ENCODE measurements at places on chromosomes 3 and 15.

GRCh38 chr3:10354361-10355015, 33.6 kb upstream of the SEC13 start:
- DNase-seq, result no peak

- DNase-seq, result peak; percentile 20
Observed at GRCh38 chr3:127589600-127590281, 792 bp downstream of the TPRA1 start.

DNA sequence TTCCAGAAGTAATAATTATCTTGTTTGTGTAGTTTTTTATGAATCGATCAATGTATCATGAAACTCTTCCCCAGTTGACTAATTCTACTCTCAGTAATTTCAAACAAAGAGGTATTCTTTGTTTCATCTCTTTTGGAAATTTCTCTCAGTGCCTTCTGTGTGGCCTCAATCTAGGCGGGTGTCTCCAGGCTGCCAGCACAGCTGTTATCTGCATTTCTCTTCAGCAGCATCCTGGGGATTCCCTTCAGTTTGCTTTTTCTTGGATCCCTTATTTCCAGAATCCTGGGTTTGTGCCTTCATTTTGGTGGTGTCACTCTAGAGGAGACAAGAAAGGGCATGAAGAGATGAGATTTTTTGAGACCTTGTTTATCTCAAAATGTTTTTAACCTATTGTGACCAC, 22.7 kb downstream of the NIPA2 start:
- no peak for DNase-seq

- no peak for DNase-seq
Observed at GRCh38 chr15:81480645-81481053, 106.6 kb upstream of the TMC3 start.

GRCh38 chr15:27092390-27092789, 121.4 kb downstream of the GABRG3 start:
- DNase-seq, result no peak

DNA sequence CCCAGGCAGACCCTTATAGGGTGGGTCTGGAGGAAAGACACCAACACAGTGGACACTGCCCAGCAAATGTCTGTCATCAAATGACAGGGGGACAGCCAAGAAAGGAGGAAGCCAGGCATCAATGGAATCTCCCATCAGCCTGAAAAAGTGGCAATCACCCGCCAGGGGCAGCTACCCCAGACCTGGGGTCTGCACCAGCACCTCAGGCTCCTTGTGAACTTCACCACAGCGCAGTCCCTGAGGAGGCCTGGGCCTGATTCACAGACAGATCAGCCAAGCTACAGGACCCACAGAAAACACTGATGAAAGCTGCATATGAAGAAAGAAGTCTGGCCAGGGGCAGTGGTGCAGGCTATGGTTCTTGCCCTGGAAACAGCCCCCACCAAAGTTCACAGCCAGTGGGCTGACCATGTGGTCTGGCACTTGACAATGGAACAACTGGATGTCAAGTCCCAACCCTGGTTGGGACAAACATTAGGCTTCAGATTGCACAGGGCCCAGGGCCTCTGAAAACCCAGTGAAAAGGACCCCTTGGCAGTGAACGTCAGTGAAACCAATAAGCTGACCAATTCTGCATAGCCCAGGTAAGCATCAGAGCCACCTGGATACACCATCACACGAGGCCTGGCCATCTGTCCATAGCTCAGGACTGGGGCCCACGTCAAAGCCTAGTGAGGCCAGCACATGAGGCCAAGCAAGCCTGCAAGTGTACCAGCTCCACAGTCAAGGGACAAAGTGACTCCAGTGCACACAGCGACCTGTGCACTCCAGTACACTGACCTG, 29.1 kb downstream of the ALS2CL start:
- DNase-seq, result no peak

DNA sequence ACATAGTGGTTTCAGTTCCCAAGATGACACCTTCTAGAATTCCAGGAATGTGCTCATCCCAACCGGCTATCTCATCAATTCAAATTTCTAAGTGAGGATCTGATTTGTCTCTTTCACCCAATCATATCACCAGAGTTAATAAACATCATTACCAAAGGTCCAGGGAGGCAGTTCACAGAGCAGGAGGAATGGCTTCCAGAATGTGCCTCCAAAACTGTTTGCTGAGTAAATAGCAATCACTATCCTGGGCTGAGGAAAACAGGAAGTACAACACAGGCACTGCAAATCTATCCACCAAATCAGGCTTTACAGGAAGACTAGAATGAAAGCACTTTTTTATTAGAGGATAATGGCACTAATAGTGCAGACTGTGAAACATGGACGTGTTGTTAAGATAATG, 61.5 kb downstream of the OSBPL10 start:
- no peak for DNase-seq

DNA sequence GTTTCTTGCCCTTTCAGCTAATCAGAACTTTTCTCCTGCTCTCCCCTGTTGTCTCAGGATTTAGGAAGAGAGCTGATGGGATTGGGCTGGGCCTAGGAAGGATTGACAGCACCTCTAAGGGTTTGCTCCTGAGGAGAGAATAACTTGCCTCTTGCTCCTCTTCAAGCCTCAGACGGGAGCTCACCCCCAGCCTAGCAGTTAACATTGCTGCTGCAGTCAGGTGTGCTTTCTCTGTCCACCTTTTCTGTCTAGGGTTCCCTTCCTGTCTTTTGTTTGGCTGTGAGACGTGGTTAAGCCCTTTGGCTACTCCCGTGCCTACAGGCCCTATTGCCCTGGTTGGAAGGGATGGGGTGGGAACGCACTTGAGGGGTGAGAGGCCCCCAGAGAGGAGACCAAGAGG, 20.1 kb downstream of the TMEM108 start:
- DNase-seq, result no peak

DNA sequence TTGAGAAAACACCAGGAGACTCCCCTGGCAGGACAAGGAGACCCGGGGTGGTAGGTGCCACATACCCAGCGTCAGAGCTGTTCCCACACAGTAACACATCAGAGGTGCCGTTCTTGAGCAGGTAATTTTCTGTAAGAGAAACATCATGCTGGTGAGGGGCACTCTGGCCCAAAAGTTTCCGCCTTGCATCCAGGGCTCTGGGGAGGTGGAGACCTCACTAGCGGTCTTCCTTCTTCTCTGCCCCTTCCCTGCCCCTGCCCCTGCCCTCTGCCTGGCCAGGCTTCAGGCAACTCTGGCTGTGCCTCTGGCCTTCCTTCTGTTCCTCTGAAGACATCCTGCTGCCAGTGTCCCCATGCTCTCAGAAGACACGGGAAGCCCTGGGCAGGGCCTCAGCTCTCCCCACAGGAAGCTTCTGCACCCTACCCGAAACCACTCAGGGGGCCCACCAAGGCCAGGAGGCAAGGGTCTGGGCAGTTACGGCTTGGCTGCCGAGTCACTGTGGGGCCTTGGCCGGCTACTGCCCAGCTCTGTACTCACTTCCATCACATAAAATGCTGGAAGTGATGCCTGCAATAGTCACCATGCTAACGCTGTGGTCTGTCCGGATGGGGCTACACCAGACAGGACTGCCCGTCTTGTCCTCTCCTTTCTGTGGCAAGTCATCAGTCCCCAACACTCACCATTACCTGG, 41.3 kb downstream of the SCN5A start:
- no peak for DNase-seq

GRCh38 chr15:60744826-60745460, 266.0 kb upstream of the ICE2 start:
- no peak for DNase-seq

GRCh38 chr3:17573396-17573795, 169.0 kb downstream of the TBC1D5 start:
- no peak for DNase-seq

- no peak for DNase-seq
Observed at GRCh38 chr3:81459733-81460132, 301.7 kb downstream of the GBE1 start.

DNA sequence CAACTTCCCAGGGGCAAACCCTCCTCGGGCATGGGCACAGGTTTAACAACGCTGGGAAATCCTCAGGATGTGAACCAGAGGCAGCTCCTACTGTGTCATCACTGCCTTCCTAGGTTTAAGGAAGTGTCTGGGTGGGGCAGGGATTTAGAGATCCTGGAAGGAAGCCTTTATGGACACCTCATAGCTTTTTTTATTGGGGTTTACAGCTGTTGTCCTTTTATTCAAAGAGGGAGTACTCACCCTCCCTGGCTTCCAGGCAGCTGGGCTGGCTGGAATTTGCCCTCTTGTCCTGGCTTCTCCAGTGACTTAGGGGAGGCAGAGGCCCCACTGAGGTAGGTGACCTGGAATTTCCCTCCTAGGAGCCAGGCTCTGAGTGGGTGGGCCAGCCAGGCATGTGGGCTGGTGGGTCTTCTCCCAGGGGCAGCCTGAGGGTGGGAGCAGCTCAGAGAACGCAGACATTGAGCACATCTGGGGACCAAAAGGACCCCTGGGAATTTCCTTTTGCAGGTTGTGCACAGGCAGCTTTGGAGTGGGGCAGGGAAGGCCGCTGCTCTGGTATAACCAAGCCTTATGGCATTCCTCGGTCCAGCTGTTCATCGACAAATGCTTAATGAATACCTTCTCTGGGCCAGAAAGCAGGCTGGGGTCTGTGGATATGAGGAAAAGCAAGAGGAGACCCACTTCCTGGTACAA, 13.5 kb upstream of the FAM3D start:
- no peak for DNase-seq

GRCh38 chr3:53775834-53776251, 70.4 kb downstream of the CHDH start:
- no peak for DNase-seq

- no peak for DNase-seq
Observed at GRCh38 chr3:142028243-142028777, 121.0 kb downstream of the TFDP2 start.

DNA sequence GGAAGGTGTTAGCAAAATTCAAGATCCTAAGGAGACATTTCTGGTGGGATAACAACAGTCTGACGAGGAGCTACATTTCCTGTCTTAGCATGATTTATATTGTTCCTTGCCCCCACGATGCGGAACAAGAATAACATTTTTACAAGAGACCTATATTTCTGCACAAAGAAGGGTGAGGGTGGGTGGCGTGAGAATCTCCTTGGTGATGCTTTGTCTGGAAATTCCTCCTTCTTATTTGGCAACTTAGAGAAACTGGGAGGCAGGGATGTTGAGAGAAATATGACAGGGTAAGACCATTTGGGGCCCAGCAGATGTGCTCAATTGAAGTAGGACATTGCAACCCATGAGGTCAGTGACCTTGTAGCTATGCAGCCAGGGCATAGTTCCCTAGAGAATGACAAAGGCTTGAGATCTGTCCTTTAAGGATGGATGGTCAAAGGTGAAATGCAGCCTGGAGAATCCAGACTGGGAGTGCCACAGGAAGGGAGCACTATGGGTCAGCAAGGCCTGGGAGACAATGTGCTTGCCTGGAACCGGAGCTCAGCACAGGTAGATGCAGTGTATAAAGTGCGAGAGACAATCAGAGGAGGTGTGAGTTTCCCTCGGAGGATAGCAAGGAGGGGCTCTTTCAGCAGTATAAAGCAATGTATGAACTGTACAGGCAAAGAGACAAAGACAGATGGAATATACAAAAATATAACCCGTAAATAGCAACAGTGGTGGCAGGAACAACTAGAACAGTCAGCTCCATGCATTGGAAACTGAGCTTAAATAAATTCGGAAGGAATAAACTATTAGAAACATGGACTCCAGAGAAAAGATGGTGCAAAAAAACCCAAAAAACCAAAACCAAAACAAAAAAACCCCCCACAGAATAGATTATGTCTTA, 317.6 kb upstream of the TBL1XR1 start:
- DNase-seq, result no peak

DNA sequence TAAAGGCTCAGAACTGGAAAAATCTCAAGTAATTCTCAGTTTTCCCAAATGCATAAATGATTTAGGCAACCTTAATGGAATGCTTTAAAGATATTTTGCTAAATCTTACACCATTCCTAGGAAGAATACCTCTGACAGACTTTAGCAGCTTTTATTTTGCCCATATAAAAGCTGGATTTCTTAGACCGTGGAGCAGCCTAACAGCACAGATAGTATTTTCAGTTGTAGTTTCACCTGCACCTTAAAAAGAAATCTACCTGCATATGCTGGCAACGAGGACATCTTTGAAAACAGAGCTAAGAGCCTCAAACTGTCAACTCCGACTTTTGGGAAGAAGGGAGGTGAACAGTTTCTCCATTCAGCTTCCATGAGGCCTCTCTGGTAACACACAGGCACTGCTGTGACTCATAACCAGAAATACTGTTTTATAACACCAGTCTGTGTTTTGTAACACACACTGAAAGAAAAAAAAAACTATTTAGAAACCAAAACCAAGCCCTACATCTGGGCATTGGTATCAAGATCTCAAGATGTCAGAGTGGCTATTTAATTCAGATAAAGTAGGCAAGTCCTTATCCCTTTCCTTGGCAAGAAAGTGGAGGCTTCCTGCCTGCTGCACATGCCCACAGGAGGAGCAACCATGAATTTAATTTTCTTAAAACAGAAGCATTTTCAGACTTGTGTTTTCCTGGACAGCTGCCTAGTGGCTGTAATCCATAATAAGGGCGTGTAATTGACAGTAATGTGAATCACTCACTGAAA, 181.5 kb upstream of the ICE2 start:
- DNase-seq, result no peak

DNA sequence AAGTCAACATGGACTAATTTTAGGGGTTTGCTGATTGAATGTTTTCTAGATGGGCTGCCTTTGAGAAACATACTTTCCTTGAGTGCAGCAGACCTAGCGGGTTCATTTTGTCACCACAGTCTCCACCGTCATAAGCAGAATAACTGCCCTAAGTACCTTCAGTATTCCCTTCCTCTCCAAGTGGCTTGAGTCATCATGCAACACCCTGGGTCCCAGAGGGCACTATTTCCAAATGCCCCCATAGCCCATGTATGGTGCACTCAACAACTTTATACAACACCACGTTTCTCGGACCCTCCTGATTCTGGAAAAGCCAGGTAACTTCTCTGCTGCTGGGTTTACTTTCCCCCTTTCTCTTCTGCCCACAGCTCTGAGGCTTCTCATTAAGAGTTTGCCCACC, 151.3 kb upstream of the STRIT1 start:
- no peak for DNase-seq

- no peak for DNase-seq
Observed at GRCh38 chr3:173920386-173920785, 522.8 kb downstream of the NLGN1 start.

DNA sequence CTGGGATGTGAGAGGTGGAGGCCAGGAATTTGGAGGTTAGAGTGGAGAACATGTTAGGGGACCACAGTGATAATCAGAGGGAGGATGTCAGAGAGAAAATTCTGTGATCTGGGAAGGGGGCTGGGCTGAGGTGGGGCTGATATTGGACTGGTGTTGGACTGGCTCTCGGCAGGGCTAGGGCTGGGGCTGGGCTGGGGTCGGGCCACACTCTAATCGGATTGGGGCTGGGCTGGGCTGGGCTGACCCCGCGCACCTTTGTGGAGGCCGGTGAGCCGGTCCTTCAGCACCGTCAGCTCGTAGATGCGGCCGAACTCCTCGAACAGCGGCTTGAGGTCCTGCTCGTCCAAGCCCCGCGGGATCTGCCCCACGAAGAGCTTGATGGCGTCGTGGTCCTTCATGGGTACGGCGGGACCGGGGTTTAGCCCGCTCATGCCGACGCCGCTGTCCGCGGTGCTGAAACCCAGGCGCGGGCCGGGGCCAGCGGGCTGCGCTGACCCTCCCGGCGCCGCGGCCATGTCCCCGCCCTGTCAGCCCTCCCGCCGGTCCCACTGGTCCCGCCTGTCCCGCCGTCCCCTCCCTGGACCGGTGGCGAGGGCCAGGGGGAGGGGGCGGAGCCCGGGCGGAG, 485 bp downstream of the CELF6 start:
- DNase-seq, result peak; percentile 40

All from activated naive CD4-positive, alpha-beta T cell treated with anti-CD3 and anti-CD28 coated beads, Interleukin-2, amount 50 U/mL, for 16 hours (primary cell).